ENCODE measurements at places on chromosomes 5 and 9. TPM values are rescaled to one million over a fixed set of nuclear protein-coding genes. Genes with fewer than 3 reads are reported as not detected.
A peak's percentile ranks its signal among the peaks of the same experiment; 100 is the strongest.

GRCh38 chr9:125966959-125967711 lies 220.0 kb downstream of the PBX3 start:
- DNase-seq, result no peak

- no peak for DNase-seq
These were observed 46.7 kb downstream of the GDNF start for GRCh38 chr5:37792975-37793631.

GRCh38 chr5:100575815-100576214 lies 40.6 kb downstream of the FAM174A start:
- DNase-seq, result no peak

DNA sequence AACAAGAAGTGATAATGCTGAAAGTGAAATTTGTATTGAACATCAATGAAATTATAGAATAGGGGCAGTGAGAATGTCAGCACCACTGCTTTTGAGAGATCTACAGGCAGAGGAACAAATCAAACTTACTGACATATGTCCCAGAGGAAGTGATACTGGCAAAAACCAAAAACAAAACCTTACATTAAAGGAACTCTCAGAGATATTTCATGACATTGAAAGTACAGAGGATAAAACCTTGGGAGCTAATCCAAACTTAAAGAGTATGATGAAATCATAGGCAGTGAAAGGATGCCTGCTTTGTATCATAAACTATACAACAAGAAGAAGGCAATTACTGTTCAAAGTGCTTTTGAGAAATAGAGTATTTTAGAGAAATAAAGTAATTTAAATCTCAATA lies 90.4 kb upstream of the SV2C start:
- DNase-seq, result no peak

DNA sequence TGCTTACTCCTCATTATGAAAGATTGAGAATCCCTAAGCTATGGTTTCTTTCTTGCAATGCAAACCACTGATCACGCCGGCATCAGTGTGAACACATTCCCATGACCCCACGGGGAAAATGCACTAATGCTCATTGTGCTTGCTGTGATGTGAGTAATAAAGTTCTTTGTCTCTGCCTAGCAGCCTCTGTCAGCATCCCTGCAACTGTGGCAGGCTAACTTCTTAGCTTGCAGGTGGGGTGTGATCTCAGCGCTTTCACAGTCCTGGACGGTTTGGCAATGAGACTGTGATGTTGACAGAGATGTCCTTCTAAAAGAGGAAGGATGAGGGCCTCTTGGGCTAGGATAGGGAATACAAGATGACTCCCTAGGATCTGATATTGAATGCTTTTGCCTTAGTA lies 1218.7 kb downstream of the EFNA5 start:
- no peak for DNase-seq

- DNase-seq, result no peak
These were observed 30.1 kb upstream of the PDE8B start for GRCh38 chr5:77180167-77181081.

DNA sequence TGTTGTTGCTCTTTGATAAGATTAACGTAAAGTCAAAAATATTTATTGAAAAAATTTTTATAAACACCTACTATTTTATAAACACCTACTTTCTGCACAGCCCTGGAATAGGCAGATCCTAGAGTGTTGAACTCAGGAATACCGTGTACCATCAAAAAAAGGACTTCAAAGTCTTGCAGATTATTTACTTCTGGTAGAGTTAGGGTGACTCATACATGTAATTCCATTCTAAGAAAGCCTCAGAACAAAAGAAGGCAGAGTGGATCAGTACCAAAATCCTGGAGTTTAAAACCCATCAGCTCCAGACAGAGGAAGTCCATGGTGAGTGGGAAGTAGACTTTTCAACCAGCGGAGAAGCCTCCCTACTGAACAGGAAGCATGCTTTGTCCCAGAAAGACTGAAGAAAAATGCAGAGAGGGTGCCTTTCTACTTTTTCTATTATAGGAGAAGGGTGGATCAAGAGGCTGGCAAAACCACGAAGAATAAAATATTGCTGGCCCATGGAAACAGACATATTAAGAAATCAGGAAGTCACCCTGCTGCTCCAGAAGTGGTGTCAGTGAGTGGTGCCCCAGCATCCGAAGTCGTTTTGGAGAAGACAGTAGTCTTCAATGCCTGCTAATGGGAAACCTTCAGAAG lies 45.1 kb upstream of the DAB2 start:
- no peak for DNase-seq

DNA sequence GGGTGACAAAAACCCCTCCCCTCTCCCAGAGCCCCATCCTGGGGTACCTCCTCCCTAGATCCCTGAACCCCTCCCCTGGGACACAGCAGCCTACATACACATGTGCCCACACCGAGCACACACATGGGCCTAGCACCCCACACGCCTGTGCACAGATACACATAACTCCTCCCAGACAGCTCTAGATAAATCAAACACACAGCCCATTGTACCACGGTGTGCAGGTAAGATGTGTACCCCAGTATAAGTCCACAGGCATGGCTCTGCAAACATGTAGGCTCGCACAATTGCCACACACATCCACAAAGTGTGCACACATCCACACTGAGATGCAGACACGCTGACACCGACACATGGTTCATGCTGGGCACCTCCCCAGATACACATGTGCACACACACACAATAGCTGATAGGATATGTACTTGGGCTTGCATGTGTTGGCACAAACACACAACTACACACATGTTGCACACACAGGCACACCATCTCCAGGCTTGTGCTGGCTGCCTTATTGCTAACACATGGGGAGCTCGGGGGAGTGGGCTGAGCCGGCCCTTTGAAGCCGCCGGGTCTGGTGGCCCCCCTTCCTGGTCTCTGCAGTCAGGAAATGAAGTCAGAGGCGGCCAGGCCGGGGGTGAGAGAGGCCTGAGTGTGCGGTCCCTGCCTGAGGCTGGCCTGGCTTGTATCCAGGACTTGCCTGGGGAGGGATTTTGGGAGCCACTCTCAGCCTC lies 30.2 kb downstream of the GOLGA2 start:
- no peak for DNase-seq

DNA sequence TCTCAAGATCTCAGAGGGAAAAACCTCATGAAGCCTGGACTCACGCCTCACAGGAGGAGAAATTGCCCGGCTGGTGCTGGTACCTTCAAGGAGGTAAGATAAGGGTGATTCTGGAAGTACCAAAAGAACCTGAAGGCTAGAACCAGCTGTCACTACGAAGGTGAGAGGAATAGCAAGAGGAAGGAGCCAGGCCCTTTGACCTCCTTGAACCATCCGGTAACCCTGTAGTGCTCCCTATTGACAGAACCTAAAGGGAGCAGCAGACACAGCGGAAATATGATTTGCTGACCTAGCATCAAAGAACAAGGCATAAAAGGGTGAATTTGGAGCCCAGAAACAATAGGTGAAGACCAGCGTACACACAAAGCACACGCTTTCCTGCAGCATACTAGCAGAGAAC lies 92.2 kb downstream of the DOCK8 start:
- DNase-seq, result peak; percentile 29

- DNase-seq, result no peak
These were observed 45.9 kb upstream of the PJA2 start for GRCh38 chr5:109455598-109456096.

- no peak for DNase-seq
These were observed 38.0 kb upstream of the SLC44A1 start for GRCh38 chr9:105206496-105206820.

GRCh38 chr9:114845373-114845772 lies 39.5 kb upstream of the TNFSF15 start:
- DNase-seq, result no peak

DNA sequence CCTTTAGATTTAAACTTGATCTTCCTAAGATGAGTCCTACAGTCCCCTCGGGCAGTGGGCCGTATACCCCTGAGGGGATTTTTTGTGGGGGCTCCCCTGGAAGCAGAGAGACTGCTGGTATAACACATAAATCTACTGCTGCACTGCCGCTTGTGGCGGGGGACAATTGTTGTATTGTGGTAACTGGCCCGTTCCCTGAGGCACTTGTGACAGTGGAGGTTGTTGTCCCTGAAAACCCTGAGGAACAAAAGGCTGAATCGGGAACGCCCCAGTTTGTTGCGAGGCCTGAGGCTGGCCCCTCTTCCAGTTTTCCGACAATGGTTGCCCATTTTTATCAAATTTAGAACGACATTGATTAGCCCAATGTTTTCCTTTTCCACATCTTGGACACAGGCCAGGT lies 4.7 kb upstream of the TMEM141 start:
- no peak for DNase-seq

GRCh38 chr9:92686954-92687353 lies 17.0 kb upstream of the IPPK start:
- DNase-seq, result no peak

GRCh38 chr5:55991768-55992486 lies 2.8 kb downstream of the IL6ST start:
- no peak for DNase-seq

GRCh38 chr5:166719991-166720390 lies 1571.5 kb upstream of the WWC1 start:
- no peak for DNase-seq

- DNase-seq, result no peak
These were observed 32.6 kb upstream of the LHX2 start for GRCh38 chr9:123978981-123979380.

DNA sequence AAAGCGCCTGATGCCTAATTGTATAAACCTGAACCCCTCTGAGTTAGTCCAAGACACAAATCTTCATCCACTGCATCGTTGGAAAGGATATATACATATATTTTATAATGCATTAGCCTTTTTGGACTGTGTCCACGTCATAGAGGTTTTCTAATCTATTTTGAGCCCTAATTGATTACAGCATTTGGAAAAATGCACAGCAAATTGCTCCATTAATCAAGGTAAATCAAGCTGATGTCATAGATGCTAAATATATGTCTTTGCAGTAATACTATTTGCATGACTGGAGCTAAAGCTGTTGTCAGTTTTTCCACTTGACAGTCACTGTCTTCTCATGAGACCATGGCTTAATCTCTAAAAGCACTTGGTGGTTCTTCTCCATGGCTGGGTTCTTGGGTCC lies 483.5 kb upstream of the TNC start:
- no peak for DNase-seq

Gene DDX46
- total RNA-seq, result 83.8 TPM

Gene PCDHA1
- total RNA-seq, result not detected

Gene FAM78A
- 43.6 TPM for total RNA-seq

Gene ZFR
- total RNA-seq, result 83.4 TPM

Gene THG1L
- total RNA-seq, result 31.0 TPM

Gene SNCAIP
- not detected for total RNA-seq

Gene SH3GL2
- not detected for total RNA-seq

Gene BNC2
- total RNA-seq, result 0.18 TPM

Gene PLAA
- total RNA-seq, result 39.2 TPM

Data from CD8-positive, alpha-beta memory T cell (primary cell).